ENCODE measurements at places on chromosomes 4 and X.

GRCh38 chr4:37780444-37781130, 45.9 kb upstream of the PGM2 start:
- no peak for DNase-seq

DNA sequence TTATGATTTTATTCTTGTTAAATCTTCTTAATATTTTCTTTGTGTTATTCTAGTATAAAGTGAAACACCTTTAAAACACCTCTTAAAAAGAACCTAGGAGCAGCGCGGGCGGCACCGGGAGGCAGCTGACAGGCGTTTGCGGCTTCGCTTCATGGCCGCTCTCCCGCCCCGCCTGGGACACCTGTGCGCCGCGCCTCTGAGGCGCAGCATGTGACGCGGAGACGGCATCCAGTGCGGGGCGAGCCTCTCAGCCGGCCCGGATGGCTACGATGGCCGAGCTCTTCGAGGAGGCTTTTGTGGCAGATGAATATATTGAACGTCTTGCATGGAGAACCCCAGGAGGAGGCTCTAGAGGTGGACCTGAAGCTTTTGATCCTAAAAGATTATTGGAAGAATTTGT, 1592.7 kb downstream of the TECRL start:
- no peak for DNase-seq

DNA sequence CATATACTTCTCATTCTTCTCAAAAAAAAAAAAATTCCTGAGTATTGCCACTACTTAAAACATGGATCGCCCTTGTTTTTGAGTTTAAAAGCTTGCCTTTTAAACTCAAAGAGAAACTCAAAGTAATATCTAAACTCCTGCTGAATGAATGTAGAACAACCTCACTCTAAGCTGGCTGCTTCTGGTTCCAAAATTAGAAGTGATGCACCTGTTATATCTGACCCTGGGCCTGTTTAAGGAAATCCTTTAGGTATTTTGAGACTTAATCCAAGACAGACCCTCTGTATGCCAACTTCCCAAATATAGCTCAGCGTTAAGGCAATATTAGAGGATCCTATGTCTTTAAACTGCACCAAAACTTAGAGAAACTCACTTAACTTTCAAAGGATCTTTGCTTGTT, 1.8 kb upstream of the OTUD4 start:
- no peak for DNase-seq

DNA sequence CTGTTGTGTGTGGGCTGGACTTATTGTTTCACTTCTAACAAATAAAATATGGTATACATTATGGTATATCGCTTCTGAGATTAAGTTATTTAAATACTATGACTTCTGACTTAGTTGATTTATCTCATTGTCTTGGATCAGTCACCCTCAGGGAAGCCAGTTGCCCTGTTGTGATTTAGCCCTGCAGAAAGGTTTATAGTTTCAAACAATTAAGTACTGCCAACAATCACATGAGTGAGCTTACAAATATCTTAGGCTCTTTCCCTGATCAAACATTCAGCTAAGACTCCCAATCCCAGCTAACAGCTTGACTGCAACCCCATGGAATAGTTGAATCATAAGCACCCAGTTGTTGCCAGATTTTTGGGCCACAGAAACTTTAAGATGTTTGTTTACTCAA, 85.4 kb downstream of the MAGEC1 start:
- DNase-seq, result no peak

GRCh38 chr4:8402181-8402597, 38.3 kb downstream of the ACOX3 start:
- no peak for DNase-seq

- DNase-seq, result no peak
Observed at GRCh38 chrX:94454606-94455005, 780.6 kb downstream of the FAM133A start.

GRCh38 chr4:1296324-1297022, 6.8 kb downstream of the MAEA start:
- DNase-seq, result no peak

GRCh38 chr4:82275431-82276331, 98.1 kb downstream of the HNRNPD start:
- DNase-seq, result no peak

DNA sequence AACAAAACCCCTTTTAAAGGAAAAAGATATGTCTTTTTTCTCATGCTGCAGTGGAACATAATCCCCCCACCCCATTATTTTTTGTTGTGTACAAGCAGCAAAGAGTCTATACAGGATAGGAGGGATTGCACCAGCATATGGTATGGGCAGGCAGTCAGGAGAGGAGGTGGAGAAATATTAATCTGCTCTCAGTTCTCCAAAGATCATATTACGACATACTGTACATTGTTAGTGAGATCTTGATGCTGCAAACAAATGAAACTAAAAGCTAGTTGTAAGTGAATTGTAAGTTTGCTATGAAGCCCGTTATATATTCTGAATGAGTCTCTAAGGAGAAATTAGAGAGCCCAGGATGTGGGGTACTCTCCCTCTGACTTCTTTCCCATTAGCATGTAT, 75.3 kb downstream of the RAPGEF2 start:
- no peak for DNase-seq

Data from Panc1 (cell line).